ENCODE measurements at places on chromosomes 5 and 9.

GRCh38 chr9:2610985-2611384, 10.6 kb upstream of the VLDLR start:
- no peak for DNase-seq

DNA sequence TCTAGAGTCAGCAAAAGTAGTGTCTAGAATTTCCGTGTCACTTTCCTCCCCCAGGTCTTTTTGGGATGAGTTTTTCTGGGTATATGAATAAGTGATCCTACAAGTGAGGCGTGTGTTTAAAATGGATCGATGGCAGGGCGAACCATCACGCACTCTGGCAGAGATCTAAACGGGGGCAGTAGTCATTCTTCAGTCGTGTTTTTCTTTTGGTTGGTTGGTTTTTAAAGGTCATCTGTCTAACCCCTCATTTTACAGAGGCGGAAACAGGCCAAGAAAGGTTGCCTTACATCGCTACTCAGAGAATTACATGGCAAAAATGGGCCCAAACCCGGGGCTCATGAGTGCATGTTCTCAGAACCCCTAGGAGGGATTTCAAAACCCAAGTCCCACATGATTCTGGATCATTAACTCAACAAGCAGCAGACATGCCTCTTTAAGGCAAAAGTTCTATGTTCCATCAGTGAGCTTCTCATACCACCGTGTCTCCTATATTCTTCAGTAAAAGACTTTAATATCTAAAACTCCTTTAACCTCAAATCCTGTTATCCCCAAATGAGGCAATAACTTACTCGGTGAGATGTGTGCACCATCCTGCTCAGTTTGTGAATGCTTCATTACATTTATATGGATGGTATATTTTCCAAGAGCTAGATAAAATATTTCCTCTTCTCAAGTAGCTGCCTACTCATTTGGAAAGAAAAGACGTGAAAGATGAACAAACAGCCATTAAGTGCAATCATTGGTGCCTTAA, 145.8 kb downstream of the AOPEP start:
- no peak for DNase-seq

DNA sequence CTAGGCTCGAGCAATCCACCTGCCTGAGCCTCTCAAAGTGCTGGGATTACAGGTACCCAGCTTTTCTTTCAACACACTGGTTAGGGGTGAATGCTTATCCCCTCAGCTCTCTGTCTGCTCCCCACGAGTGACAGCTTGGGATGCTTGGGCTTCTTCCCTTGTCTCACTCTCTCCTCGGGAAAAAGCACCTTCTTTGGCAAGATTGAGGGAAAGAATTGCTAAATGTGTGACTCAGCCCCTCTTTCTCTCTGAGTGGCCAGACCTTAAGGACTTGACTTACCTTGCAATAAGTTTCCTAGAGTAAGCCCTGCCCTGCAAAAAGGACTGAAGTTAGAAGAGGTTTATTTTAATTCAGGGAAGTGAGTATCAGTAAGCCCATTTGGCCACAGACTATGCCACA, 68.1 kb upstream of the ERBIN start:
- DNase-seq = no peak

GRCh38 chr9:114163517-114163951, 8.2 kb downstream of the COL27A1 start:
- DNase-seq = no peak

GRCh38 chr5:152622628-152623027, 217.5 kb upstream of the NMUR2 start:
- no peak for DNase-seq

DNA sequence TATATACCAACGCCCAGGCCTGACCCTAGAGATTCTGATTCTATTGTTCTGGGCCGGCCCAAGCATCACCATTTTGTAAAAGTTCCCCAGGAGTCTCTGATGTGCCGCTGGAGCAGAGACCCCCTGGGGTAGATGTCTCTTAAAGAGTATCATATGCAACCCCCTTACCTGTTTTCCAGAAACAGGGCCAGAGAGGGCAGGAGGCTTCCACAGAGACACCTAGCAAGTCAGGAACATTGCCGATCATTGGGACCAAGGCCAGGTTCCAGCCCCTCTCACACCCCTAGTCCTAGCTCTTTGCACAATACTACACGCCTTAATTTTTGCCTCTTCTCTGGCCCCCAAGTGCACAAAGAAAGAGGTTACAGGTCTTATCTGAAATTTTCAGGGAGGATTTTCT, 63.8 kb downstream of the TMOD1 start:
- no peak for DNase-seq

GRCh38 chr9:81609782-81610739, 79.3 kb downstream of the TLE1 start:
- DNase-seq = no peak

DNA sequence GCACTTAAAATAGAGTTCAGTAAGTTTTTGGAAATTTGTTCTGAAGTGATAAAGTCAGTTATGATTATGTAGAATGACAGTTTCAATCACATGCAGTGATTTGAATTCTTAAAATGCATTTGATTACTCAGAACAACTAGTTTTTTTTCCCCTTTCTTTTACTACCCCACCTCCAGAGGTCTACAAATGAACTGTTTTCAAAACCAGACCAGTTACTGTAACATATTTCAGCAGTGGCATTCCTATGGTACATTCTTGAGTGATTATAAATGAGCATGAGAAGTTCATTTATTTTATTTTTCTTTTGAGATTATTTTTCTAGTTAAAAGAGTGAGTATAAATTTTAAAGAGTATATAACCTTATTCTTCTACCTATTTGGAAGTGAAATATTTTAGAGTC, 71.6 kb downstream of the NNT start:
- DNase-seq = no peak

DNA sequence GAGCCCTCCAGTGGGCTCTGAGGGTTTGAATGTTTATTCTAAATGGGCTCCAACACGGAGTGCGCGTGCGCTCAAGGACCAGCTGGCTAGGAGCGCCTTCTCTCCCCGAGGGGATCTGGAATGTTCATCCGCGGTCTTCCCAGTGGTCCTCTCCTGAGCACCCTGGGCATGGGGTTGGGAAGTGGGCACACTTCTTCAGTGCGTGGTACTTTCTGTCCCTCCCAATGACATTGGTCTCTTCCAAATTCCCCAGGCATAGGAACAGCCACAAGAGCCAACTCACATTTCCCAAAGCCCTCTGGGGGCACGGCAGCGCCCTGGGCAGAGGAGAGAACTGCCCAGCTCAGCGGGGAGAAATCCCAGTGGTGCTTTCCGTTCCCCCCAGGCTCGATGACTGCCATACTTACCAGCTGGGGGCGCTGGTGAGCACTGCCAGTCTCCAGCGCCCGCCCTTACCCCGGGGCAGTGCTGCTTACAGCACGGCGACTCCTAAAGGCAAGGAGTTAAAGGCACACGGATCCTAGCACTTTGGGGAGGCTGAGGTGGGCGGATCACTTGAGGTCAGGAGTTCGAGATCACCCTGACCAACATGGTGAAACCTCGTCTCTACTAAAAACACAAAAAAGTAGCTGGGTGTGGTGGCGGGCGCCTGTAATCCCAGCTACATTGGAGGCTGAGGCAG, 29.9 kb upstream of the OBP2B start:
- DNase-seq = no peak

GRCh38 chr5:11596185-11596584, 308.1 kb downstream of the CTNND2 start:
- no peak for DNase-seq

DNA sequence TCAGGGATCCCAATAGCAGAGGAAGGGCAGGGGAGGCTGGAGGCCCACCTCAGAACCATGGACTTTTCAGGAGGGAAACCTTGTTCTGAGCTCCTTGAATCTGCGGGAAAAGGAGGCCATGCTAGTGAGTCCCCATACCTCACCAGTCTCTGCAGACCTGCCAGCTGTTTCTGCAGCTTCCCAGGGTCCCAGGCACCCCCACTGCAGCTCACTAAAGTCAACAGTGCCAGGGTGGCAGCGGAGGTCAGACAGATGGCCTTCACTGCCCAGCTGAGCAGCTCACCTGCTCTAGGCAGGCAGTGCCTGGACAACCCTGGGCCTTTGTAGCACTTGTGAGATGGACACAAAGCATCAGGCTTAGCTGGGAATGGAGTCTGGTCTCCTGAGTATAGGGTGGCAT, 4.4 kb upstream of the SLC27A4 start:
- DNase-seq = no peak

DNA sequence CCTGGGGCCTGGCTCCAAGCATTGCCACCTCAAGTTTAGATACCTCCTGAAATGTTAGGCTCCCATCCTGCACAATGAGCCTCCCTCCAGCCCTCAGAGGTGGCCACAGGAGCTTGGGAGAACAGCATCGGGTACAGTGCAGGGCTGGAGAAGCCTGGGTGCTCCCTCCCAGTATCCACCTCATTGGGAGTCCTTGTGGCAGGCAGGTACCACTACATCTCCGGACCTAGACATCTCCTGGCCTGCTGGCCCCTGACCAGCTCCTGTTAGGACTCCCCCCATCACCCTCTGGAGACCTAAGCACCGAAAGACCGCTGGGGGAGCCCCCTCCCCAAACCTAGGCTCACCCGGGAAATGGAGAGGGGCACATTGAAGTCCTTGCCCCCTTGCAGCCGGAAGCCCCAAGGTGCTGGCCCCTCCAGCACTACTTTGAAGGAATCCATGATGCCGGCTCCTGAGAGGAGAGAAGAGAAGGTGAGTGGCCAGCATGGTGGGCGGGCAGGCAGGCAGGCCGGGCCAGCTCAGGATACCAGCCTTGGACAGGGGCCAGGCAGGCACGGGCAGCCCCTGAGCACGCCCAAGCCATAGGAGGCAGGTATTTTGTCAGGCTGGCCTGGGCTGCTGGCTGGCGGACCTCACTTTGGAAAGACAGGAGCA, 1.2 kb downstream of the PDLIM7 start:
- DNase-seq = no peak

- no peak for DNase-seq
These were observed 47.8 kb downstream of the C9orf57 start for GRCh38 chr9:72012646-72013045.

GRCh38 chr5:150723845-150724244, 23.0 kb upstream of the RBM22 start:
- no peak for DNase-seq

DNA sequence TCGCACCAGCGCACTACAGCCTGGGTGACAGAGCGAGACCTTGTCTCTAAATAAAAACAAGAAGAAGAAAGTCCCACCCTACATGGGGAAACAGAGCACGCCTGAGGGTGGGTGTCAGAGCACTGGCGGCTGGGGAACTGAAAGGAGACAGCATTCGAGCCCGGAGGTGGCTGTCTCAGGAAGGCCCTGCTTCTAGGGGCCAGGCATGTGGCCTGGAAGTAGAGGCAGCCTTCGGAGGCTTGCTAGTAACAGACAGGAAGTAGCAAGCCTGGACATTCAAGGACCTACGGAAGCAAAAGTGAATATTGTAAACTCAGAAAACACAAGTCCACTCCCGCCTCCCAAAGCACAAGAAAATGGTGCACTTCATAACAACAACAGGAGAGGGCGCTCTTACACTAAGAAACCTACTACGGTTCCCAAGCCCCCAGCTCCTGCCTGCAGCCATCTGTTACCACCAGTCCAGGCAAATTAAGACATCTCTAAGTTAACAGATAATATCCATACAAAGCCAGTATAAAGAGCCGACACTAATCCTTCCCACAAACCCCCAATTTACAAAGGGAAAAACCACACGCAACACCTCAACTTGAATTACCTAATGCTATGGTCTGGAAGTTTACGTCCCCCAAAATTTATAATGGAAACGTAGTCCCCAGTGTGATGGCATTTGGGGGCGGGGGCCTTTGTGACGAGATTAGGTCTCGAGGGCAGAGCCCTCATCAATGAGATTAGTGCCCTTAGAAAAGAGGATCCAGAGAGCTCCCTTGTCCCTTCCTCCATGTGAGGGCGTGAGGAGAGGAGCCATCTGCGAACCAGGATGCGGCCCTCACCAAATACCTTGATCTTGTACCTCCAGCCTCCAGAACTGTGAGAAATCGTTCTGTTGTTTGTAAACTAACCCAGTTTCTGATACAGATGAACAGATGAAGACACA, 7.7 kb downstream of the RASGEF1C start:
- no peak for DNase-seq

DNA sequence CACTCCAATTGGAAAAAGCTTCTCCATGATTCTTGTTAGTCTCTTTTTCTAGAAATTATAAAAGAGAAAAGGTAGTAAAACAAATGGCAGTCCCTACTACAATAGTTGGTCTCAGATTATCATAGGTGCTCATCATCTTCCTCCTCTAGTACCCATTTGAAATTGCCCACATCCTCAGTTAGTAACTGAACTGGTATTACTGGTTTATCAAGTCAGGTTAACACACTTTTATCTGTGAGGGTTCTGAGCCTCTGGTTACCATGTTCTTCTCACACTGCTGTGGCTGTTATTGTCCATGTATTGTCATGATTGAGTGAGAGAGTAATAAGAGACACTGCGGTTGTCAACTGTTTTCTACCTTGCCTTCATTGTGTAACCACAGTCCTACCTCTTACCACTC, 901.7 kb downstream of the TLE1 start:
- DNase-seq = no peak

GRCh38 chr5:168292786-168293696, 1.6 kb downstream of the WWC1 start:
- no peak for DNase-seq

GRCh38 chr9:116345817-116346216, 192.2 kb downstream of the PAPPA start:
- DNase-seq = no peak

GRCh38 chr5:158786390-158786789, 313.3 kb downstream of the EBF1 start:
- no peak for DNase-seq

DNA sequence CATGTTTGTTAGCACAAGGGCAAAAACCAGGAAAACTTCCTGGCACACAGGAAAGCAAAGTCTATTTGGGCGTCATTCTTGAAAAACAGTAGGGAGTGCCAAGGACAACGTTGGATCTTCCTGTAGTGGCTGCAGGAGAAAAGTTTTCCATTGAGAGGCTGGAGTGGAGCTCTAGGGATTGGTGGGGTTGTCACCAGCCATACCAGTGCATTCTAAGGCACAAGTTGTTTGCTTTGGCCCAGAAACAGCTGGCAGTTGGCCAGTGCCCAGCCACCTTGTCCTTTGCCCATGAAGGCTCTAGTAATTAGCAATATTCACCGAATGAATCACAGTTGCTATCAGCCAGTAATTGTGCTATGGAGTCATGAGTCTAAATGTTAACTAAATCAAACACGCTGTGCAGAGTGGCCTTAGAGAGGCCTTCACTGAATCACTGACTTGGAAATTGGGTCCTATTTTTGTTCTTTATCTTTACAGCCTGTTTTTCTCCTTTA, 26.4 kb downstream of the TNFSF15 start:
- peak; percentile 28 for DNase-seq

DNA sequence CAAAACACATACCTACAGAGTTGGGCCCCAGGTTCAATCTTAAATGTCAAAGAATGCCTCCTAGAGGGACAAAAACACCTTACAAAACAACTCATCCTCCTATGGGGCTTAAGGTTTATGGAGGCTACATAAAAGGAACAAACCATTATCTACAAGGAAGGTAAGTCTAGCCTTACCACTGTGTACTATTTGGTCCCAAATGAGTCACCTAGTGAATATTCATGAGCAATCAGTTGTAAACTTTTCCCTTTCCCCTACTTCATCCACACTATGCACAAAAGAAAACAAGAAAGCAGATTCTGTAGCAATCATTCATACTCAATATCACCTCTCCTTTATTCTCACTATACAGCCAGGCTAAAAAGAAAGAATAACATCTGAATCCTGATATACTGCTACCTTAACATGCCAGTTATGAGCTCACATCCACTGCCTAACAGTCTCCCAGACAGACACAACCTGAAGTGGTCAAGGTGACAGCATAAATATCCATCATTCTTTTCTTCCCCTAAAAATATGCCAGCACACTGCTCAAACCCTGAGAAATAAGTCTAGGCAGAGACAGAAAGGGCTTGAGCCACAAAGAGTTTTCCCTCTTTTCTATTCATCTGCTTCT, 6.2 kb downstream of the OXCT1 start:
- no peak for DNase-seq

Data from thoracic aorta (tissue), 2 donors.